CD4-positive, alpha-beta T cell treated with Interleukin-10 for 1 hour (primary cell): ENCODE measurements at places on chromosomes 2 and 18.
A peak's percentile ranks its signal among the peaks of the same experiment; 100 is the strongest.

GRCh38 chr2:237371856-237372255 lies 42.1 kb downstream of the COL6A3 start:
- no peak for DNase-seq

DNA sequence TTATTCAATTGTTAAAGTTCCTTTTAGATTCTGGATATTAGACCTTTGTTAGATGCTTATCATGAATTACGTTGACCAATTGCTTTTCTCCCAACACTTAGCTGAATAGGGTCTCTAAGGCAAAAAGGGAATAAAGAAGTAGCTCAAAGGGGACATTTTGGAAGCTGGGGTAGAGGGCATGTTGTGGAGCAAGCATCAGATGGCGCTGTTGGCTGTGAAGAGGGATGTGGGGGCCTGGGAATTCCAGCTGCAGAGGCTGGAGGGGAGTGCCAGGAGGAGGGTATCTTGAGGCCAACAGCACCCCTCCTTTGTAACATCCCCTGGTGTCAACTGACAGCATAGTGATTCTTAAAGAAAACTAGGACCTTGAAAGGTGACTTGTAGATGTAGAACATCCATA lies 198.2 kb downstream of the ADCYAP1 start:
- no peak for DNase-seq

- DNase-seq = peak; percentile 28
Observed at GRCh38 chr2:9844036-9844483, 786 bp downstream of the TAF1B start.

- DNase-seq = no peak
Observed at GRCh38 chr2:104982111-104982510, 55.8 kb upstream of the MRPS9 start.

GRCh38 chr2:129673847-129674711 lies 305.4 kb upstream of the RAB6C start:
- DNase-seq = no peak

- DNase-seq = no peak
Observed at GRCh38 chr2:2050446-2050845, 280.6 kb downstream of the MYT1L start.

DNA sequence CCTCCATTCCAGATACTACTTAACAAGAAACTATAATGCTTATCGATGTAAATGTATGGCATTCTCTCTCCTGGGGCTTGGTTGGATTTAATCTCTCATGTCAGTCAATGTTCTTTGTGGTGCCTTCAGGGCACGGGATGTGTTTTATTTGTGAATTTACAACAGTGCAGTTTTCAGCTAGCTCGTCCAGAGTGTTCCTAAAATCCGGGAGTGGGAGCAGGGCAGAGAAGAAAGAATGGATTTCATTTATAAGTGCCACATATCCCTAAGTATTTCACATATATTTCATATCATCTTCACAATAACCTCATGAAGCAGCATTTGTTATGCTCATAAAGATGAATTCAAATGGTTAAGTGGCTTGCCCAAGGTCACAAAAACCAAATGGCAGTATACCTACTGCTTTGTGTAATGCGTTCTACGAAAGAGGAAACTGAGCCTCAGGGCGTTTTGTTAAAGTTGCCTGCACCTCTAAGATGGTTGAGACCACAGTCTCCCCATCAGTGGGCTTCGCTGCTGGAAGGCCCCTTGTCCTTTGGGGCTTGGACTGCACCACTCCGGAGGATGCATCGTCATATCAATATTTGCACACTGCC lies 134.7 kb upstream of the MGAT5 start:
- no peak for DNase-seq

GRCh38 chr18:59672235-59672711 lies 24.9 kb downstream of the CCBE1 start:
- DNase-seq = no peak

GRCh38 chr2:219968685-219969345 lies 341.4 kb downstream of the SLC4A3 start:
- no peak for DNase-seq

- DNase-seq = peak; percentile 71
Observed at GRCh38 chr2:134181219-134181618, 72.7 kb upstream of the MGAT5 start.

DNA sequence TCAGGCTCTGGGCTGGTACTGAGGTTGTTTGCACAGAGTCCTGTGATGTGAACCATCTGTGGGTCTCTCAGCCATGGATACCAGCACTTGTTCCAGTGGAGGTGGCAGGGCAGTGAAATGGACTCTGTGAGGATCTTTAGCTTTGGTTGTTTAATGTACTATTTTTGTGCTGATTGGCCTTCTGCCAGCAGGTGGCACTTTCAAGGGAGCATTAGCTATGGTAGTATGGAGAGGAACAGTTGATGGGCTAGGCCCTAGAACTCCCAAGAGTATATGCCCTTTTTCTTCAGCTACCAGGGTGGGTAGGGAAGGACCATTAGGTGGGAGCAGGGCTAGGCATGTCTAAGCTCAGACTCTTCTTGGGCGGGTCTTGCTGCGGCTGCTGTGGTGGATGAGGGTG lies 257.0 kb upstream of the GYPC start:
- DNase-seq = peak; percentile 23

DNA sequence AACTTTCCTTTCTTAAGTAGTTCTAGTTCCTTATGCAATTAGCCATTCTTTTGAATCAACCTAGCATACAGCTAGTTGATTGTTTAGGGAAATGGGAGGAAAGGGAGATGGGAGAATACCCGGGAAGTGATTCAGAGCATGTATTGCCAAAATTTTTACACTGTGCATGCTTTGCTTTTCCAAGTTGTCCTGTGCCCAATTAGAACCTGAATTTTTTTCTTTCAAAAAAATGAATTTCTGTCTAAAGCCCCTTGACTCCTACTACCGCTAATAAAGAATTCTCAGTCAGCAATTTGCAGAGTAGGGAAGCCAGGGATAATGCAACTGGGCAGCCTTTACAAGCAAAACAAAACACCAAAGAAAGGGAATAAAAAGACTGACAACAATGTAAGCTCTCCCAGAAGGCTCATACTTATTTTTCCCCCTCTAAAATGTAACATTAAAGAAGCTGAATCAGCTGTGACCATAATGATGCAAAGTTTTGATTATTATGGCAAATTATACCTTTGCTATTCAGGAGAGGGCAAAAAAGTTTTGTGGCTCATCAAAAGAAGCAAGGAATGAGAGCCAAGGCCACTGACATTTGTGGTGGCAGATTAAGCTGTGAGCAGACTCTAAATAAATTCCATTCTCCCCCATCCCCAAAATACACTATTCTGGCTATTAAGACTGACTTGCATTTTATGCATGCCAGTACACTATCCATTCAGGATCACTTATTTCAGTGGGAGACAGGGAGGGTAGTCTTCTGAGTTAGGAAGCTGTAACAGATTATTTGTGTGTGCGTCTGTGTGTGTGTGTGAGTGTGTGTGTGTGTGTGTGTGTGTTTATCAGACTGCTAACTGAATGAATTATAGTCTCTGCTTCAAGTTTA lies 174.3 kb downstream of the ERBB4 start:
- no peak for DNase-seq

- DNase-seq = peak; percentile 52
Observed at GRCh38 chr2:168244318-168244717, 3.1 kb downstream of the STK39 start.

DNA sequence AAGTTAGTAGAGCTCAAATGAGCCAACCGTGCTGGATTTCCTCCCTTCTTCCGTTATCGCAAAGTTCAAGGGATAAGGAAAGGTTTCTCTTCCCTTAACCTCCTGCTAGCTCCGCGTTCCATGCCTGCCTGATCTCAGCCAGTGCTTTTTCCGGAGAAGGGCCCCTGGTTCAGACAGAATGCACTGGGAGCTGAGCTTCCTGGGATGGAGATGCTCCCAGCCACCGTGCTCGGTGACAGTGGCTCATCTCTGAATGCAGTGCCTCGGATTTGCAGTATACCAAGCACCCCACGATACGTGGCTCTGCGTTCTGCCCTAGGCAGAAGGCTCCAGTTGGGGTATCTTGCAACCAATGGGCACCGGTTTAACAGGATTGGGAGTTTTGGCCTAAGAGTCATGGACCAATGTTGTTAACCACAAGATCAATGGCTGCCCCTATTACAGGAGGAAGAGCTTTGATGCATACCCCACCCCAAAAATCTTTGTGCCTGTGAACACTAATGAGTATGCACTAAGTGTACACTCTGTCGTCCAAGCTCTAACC lies 876 bp downstream of the CNTNAP5 start:
- DNase-seq = no peak

GRCh38 chr2:234747833-234748559 lies 203.8 kb upstream of the SH3BP4 start:
- no peak for DNase-seq

DNA sequence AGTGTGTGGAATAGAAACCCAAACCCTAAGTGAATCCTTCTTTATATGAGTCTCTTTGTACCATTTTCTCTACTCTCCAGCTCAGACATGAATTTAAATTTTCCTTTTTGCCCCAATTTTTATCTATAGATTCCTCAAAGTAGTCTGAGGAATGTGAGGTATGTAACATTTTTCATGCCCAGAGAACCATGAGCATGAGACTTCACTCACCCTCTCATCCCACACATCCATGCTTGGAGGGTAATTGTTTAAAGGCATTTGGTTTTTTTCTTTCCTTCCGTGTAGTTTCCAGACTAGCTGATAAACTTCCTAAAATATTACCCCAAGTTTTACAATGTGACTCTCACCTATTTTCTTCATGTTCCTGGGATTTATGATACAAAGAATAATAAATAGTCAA lies 2056.8 kb upstream of the CELF4 start:
- DNase-seq = no peak

GRCh38 chr2:207115715-207116364 lies 49.9 kb downstream of the KLF7 start:
- DNase-seq = no peak

DNA sequence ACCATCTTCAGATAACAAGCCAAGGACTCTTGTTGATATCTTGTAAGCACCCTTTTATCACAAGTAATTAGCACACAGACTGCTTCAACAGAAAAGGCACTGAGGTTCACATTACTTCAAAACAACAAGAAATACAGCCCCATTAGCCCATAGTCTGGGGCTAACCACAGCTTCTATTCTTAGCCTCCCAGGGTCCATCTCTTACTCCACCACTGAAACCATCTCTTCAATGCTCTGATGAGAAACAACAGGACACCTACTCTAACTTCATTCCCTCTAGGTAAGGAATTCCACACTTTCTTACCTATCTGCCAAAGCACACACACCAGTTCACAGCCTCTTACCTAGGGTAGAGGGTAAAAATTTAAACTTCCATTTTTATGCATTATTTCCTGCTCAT lies 26.4 kb upstream of the CYTIP start:
- no peak for DNase-seq

GRCh38 chr18:57296336-57296735 lies 56.0 kb upstream of the ST8SIA3 start:
- no peak for DNase-seq

DNA sequence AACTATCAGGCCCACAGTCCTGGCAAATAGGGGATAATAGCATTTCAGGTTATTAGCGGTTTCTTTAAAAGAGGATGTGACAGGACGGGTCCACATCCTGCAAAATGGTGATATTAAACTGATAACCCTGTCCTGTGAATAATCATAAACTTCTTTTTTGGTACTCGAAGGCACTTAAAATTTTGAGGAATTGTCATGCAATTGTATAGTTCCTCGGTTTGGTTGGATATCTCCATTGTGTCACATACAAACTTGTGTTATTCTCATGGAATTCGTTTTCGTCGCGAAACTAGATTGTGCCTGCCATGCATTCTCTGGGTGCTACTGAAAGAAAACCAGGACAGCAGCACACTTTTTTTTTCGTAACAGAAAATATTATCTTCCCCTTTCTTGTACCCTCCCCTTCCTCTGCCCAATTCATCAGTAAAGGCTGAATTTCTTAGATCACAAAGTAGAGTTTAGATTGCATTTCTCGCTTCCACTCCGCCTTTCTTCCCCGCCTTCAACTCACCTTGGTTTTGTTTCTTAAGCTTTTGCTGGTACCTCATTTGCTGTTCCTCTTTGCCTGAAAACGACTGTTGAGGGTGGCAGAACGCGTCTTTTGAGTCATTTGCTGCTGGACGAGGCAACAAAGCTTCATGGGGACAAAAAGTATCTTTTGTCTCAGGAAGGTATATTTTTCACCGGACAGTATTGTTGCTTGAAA lies 1.3 kb downstream of the CERS6 start:
- no peak for DNase-seq

DNA sequence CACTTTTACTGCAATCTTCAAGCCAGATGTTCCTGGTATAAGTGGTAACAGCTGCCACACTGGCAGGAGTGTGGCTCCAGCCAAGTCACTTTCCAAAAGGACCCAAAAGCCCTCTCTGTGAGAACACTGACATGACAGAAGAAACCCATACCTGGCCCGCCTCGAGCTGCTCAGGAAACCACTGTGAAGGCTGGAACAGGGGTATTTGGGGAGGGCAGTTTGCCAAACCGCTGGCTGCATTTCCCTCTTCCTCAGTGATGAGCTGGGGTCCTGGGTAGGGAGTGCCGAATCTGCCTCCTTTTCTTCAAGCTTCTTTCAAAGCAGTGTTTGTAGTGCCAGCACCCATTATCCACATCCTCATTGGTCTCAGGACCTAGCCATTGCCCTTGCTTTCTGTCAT lies 10.3 kb upstream of the OSR1 start:
- DNase-seq = no peak

DNA sequence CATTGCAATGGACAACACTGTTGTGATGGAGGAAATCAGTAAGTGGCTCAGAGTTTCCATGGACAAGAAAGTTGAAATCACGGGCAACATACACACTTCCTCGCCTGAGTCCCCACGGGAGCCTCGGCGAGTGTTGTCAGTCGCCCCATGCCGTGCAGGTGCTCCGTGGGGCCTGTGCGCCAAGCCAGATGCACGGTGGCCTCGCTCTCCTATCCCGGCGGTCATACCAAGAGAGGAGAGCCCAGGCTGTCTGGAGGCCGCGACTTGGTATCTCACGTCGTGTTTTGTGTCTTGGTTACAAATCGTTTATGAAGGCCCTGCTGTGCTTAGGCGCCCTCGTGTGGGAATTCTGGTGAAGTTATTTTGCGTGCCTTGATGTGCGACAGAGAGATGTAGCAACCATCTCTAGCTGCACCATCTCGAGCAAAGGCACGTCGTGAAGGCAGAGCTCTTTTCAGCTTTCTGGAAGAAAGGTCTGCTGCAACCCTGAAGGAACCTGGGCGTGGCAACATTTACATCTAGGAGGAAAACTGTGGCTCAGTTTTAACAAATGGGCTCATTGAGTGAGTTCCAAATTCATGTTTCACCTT lies 21.8 kb downstream of the ATG4B start:
- peak; percentile 46 for DNase-seq

- DNase-seq = peak; percentile 1
Observed at GRCh38 chr2:145743011-145743410, 1223.1 kb upstream of the ZEB2 start.

GRCh38 chr2:96799623-96799935 lies 16.5 kb upstream of the CNNM3 start:
- no peak for DNase-seq

DNA sequence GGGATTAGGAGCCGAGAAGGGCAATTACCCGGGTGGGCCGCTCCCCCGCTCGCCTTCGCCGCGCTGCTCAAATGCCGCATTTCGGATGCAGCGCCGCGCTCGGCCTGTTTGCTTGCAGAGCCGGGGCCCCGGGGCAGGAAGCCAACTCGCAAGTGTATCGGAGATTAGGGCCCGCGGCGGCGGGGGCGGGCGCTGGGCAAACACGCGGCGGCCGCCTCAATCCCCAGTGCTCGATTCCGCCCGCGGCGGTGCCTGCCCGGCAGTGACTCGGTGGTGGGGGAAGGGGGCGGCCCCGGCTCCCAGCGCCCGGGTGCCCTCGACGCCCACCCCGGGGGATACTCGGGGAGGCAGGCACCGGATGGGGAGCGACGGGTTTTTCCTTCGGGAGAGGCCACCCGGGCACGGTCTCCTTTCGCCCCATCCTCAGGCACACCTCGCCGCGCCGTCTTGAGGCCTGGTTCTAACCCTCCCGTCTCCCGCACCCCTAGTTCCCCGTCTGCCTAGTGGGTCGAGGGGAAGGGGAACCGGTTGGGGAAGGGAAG lies 26.6 kb upstream of the NOTO start:
- DNase-seq = peak; percentile 67
